ENCODE measurements at places on chromosomes 5 and 9.

DNA sequence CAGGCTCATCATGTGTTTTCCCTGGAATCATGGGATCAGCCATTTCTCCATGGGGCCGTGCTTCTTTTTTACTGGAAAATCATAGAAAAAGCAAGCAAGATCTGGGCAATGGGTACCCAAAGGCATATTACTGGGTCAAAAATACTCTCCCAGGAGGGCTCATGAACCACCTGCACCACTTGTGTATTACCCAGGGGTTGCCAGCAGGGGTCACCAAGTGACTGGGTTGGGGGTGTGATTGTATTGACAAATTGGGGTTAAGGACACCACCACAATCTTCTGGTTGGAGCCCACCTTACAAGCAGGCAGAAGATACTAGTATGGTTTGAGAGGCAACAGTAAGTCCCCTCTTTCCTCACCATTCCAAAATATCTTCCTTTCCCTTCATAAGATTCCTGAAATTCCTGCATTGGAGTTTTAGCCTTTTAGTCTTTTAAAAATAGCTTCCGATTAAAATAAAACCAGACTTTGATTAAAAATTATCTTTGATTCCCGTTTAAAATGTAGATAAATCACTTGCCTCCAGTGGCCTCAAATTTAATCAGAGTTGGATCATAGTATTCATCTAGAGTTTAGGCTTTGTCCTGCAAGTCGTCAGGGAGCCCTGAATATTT lies 603.3 kb downstream of the KIF4B start:
- DNase-seq: peak; percentile 3

GRCh38 chr5:136141561-136141960 lies 8.9 kb downstream of the SMAD5 start:
- no peak for DNase-seq

- DNase-seq: no peak
These were observed 31.9 kb downstream of the CCDC125 start for GRCh38 chr5:69300537-69301203.

DNA sequence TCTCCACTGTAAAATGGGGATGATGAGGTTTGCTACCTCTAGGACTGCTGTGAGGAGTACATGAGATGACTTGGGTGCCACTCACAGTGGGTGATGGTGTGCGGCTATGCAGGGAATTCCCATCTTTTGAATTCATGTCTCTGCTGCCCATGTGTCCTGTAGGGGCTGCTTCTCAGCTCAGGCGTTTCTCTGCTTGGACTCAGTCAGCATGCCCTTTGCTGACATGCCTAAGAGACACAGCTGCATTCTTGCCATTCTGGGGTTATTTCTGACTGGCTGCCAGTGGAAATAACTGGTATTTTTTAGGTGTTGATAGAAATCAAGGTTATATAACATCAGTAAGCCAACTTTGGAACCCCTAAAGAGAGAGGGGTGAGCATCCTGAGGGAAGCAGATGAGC lies 24.3 kb upstream of the XPA start:
- DNase-seq: no peak

GRCh38 chr9:20925256-20926045 lies 106.0 kb downstream of the HACD4 start:
- DNase-seq: no peak

DNA sequence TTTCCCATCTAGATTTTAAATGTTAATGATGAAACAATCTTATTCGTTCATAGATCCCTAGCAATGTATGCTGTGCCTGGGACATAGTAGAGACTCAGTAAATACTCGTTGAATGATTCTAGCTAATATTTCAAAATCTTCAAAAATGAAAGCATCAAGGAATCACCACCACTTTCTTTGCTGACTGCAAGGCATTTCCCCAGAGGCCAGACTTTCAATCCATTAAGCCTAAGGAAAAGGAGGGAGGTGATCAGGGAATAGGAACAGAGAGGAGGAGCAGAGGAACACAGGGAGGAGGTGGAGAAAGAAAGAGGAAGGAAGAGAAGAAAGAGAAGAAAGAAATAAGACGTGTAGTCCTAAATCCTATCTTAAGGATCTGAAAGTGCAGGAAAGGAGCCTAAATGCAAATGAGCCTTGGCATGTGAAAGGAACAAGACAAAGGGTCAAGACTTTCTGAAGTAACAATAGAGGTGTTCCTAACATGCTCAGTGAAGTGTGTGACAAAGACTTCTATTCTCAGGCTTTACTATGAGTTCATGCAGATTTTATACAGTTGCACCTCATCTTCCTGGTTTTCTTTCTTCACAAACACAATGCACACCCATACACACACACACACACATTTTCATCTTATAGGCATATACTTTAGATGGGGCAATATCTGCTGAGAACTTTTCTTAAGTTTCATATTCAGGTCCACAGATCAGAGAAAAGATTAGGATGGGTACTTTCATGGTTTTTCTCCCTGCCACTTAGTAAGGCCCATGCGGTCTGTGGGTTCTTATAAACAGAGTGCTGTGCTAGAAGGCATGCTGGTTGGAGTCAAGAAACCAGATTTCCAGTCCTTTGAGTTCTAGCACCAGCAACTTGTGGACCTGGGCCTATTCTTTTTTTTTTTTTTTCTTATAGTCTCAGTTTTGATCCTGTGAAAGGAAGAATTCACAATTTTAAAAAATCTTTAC lies 512.2 kb upstream of the TNC start:
- DNase-seq: no peak

GRCh38 chr5:36444582-36445418 lies 143.1 kb upstream of the RANBP3L start:
- DNase-seq: peak; percentile 31

DNA sequence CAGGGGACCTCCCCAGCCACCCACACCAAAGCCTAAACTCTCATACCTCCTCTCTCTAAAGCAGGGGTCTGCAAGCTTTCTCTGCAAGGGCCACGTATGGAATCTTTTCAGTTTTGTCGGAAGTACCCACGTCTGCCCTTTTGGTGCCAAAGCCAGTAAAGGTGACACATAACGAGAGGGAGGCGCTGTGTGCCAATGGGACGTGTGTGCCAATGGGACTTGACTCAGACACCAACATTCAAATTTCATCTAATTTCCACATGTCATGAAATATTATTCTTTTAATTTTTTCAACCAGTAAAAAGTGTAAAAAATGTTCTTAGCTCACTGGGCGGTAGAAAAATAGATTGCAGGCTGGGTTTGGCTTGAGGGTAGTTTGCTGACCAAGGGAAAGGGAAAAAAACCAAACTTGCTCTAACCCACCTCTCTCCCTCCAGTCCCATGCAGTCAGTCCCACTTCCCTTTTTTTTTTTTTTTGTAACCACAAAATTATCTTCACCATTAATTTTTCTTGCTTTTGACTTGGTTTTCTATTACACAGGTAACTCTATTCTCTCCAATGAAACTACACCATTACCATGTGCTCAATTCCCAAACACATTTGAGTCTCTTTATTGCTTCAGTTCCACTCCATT lies 25.5 kb downstream of the OR2V1 start:
- no peak for DNase-seq

GRCh38 chr9:72579880-72580550 lies 58.6 kb downstream of the TMC1 start:
- DNase-seq: peak; percentile 55

DNA sequence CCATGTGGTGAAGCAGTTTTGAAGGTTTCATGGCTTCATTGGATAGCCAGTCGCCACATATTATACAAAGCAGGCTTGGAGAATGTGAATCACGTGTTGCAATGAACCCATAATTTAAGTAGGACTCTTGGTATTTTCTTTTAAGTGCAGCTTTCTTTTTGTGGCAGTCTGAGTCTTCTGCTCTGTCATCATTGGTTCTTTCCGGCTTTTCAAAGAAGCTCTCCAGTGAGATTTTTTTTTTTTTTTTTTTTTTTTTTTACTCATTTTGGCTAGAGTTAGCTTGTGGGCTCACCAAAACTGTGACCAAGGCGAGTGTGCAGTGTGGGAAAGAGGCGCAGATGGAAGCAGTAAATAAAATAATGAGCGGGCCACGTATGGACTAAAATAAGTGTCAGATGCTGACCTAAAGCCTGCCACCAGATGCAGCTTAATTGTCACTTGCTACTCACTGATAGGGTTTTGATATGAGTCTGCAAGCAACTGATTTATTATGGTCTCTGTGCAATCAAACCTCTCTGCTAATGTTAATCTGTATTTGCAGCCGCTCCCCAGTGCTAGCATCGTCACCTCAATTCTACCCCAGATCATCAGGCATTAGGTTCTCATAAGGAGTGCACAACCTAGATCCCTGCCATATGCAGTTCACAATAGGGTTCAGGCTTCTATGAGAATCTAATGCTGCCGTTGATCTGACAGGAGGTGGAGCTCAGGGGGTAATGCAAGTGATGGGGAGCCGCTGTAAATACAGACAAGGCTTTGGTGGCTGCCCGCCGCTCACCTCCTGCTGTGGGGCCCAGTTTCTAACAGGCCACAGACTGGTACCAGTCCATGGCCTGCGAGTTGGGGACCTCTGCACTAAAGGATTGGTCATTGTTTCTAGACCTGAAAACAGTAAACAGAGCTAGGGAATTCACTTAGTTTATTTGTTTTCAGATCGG lies 45.5 kb upstream of the LARP1 start:
- no peak for DNase-seq

GRCh38 chr9:13189362-13189761 lies 90.1 kb downstream of the MPDZ start:
- no peak for DNase-seq

DNA sequence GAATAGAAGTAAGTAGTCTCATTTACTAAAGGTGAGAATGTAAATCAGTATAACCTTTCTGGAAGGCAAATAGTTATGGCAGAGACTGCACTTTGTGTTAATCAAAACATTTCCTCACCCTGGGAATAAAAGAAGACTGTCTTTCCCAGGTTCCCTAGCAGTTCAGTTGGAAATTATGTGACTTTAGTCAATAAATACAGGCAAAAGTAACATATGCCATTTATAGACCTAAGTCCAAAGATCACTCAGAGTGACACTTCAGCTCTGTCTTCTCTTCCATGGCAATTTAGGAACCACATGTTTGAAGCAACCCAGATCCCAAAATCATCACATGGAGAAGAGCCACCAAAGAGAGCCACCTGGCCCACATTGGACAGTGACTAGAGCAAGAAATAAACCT lies 160.7 kb upstream of the SV2C start:
- DNase-seq: no peak

DNA sequence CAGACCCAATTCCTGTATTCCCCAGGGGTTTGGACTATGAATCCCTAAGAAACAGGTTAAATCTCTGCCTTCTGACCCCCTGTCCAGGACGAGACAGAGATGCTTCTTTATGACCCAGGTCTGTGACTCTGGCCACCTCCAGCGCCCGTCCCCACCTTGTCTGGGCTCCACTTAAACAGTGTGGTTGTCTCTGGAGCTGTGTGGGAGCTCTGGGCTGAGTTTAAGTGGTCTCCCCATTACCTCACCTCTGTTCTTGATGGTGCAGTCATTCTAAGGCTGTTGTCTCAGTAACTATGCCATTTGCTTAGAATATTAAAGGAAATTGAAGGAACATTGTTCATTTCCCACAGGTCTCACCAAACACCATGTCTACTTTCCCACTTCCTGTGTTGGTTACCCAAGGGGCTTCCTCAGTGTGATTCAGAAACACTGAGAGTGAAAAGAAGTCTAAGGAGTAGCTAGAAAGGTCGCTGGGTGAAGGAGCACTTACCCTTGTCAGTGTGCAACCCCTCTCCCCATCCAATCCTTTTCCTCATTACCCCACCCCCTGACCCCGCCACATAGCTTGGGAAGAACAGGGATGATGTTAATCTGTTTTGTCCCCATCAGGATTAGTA lies 127.8 kb upstream of the CKMT2 start:
- no peak for DNase-seq

All from inflammatory macrophage treated with lipopolysaccharide for 4 hours (primary cell).